ENCODE measurements at places on chromosomes 1 and 21. TPM values are rescaled to one million over a fixed set of nuclear protein-coding genes. Genes with fewer than 3 reads are reported as not detected.

Gene BGLAP
- 1.7 TPM for polyA plus RNA-seq

Gene BTG3
- 36.1 TPM for polyA plus RNA-seq

Gene CHD5
- 0.78 TPM for polyA plus RNA-seq

Gene RAP1GAP
- polyA plus RNA-seq: 22.5 TPM

Gene OR2G3
- not detected for polyA plus RNA-seq

Gene CR1L
- polyA plus RNA-seq: 0.78 TPM

Gene RIPPLY3
- polyA plus RNA-seq: 2.4 TPM

Gene ZBTB8A
- 16.4 TPM for polyA plus RNA-seq

Gene LCE1F
- polyA plus RNA-seq: not detected

Gene C1orf52
- polyA plus RNA-seq: 36.3 TPM

DNA sequence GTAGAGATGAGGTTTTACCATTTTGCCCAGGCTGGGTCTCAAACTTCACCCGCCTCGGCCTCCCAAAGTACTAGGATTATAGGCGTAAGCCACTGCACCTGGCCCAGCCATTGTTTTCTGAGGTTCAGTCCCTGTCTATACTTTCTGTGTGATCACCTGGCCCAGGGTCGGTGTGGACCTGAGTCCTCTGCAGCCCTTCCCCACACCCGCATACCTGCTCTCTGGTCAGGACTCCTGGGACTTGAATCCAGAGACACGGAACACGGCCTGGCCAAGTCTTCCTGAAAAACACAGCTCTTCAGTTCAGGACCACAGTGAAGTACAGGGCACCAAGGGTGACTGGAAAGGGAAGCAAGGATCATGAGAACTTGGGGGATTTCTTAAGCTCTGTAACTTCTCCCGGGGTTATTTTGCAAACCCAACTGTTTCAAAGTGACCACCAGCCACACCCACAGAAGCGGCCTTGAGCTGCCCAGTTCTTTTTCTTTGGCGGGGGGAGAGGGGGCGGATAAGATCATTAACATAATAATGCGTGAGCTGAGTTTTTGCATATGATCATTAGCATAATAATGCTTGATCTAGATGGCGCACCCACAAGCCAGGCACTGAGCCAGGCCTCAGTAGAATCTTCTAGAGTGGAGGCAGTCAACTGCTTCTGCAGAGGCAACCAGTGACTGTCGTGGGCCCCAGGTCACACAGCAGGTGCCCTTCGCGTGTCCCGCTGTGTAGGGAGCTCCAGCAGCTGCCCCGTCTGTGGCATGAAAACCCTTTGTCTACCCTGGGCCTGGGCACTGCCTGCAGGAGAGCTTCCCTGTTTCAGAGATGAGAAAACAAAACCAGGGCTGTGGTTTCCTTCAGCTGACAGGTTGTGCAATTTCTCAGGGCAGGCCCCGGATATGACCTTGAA, 1.7 kb upstream of the NADK start:
- no peak for DNase-seq

DNA sequence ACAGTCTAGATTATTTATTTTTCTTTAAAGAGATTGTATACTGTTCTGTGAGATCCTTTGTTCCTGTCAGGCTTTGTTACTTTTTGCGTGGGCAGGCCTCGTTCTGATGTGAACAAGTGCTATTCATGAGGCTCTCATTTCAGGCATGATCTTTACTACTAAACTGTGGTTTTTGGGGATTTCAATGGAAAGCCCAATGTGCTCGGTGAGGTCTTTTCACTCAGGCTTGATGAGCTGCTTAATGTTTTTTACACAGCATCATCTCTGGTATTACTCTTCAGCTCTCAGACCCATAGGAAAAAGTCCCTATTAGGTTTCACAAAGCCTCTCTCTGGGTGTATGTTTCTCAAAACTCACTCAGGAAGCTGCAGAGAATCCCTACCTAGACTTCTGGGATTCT, 419.4 kb downstream of the GPATCH2 start:
- DNase-seq: no peak

DNA sequence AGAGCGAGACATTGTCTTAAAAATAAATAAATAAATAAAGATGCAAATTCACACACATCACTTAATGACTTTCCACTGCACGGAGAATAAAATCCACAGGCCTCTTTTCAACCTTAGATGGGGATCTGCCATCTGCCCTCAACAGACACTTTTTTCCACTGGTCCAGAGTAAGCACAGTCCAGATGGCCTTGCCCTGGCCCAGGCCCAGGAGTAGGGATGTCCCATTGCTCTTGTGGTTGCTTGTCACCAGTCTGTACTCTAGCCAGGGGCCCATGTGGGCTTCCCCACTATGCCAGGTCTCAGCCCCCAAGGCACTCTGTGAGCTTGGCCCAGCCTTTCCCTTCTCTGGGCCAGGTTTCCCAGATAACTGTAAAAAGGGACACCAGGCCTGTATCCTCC, 17.4 kb downstream of the PLOD1 start:
- DNase-seq: no peak

DNA sequence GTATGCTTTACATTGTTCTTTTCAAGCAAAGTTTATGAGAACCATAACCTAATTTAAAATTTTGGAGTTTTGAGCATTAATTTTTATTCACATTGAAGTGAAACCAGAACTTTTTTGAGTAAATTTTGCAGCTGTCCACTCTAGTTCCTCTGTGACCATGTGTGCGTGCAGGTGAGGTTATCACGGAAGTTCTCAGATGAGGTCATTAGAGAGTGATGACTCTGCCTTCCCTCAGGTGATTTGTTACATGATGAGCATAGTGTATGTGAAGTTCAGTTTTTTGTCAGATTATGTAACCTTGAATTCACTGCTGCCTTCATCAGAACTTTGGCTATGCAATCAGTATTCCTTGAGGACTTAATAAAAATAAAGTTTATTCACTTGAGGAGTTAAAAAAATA, 828.2 kb downstream of the ADGRL2 start:
- no peak for DNase-seq

DNA sequence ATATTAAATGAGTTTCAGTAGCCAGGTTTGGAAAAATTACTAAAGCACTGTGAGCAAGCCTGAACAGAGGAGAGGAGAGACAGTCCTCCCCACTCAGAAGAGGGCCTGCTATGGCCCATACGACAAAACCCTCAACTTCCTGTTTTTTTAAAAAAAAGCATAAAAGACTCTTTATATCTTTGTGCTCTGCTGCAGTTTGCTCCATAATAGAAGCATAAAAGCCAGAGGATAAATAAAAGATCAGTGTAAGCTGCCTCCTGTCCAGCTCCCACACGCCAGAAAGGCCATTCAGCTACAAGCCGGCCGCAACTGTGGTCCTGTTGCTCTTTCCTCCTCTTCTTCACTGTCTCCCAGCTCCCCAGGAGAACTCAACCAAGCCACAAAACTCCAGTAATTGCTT, 37.8 kb downstream of the NID1 start:
- no peak for DNase-seq

GRCh38 chr1:85360730-85361493, 84.5 kb upstream of the BCL10 start:
- DNase-seq: no peak

DNA sequence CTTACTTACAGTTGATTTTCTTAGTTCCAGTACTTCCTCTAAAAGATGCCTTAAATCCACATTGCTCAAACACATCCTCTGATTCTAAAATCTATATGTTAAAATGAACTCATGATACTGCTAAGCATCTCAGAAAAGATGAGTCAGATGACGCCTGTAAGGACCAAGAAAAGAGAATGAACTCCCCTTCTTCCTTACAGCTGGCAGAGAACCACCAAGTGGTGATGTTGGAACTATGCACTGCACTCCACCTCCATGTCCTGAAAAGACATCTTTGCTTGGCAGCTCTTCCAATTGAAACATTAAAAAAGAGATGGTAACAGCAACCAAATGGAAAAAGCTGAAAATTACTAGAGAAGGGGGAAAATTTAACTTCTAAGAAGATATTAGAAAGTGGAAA, 648.8 kb downstream of the PTPRC start:
- no peak for DNase-seq

DNA sequence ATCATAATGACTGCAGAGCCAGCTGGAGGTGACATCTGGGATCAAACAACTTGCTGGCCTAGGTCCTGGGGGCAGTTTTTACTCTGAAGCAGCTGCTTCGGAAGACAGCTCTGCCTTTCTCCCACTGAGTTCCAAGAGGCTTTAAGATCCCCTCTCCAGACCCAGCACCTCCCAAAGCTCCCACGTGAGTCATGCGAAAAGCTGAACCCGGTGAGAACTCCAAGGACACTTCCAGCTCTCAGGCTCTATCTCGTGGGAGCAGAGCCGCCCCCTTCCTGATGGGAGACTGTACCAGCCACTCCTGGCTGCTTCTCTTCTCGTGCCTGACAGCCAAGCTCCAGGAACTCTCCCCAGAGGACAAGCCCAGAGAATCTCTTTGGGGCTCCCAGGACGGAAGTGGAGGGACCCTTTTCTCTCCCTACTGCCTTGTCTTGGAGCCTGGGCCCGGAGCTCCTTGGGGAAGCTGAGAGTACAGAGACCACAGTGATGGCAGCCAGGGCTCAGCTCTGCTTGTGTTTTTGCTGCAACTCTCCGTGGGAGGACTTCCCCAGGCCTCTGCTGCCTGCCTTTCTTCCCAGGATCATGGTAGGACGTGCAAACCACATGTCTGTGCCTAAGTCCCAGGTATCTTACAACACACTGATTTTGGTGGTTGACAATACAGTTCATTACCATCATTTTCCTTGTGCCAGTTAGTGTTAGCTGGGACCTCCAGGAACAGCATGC, 40.6 kb downstream of the STUM start:
- no peak for DNase-seq

- DNase-seq: no peak
Observed at GRCh38 chr21:44006017-44006619, 6.0 kb upstream of the TRAPPC10 start.

DNA sequence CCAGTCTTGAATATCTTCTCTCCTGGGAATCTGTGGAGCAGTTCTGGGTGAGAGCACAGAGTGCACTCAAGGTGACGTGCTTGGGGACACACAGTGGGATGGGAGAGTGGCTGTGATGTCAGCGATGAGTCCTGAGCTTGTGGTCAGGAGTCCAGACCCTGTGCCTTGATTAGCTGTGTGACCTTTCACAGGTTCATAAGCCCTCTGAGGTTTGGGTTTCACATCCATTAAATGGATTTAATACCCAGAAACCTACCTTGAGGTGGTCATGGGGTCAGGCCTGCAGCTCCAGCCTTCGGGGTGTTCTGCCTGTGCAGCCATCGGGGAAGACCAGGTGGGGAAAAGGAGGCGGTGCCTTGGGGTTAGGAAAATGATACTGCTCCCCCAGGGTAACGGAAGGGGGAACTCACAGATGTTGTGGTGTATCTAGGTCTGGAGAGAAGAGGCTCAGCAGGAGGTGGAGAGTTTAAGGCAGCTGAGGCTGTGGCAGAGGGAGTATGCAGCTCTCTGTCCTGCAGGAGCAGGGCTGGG, 38.5 kb upstream of the ETV3 start:
- DNase-seq: no peak

DNA sequence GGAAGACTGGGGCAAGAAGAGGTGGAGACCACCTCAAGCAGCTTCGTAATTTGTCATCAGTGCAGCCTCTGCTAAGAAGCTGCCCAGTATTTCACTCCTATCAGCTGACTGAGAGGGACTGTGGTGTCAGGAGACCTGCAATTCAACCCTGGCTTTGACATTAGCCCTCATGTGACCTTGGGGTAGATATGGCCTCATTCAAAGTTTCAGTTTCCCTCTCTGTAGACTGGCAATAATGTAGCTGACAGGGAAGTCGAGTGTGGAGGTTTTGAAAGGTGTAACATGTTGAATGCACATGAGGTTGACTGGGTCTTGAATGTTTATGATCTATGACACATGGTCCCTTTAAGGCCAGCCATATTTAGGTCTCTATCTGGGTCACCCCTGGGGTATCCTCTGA, 2.2 kb upstream of the SPRR4 start:
- no peak for DNase-seq

GRCh38 chr1:150083907-150084306, 16.3 kb downstream of the VPS45 start:
- no peak for DNase-seq

DNA sequence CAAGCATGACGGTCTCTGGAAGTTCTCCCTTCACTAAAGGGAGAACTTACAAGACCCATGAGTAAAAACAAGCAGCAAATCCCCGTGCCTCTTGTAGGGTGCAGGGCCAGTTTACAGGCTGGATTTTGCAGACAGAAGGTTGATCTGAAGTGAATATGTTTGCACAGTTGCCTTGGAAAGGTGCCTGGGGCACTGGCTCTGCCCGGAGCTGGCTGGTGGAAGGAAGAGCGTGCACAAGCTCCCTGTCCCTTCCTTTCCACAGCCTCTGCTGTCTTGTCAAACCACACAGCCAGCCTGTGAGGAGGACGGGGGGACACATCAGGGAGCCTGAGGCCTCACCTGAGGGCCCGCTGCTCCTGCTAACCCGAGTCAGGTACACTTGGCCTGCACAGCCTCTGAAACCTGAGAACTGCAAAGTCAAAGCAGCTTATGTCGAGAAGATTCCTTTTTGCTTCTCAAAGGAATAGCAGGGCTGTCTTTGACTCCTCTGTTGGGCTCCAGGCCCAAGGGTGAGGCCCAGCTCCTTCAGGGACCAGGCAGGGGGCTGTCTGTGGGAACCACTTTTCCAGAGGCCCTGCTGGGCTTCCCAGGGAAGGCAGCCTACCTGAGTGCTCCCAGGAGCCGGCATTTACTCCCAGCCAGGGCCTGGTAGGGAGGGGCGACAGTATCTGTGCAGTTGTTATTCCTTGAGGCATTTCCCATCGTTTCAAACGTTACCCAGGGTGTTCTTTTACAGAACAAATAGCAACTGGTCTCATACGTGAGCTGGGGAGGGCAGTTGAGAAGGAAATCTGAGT, 251.5 kb downstream of the SIPA1L2 start:
- DNase-seq: peak; percentile 65

GRCh38 chr1:11784993-11785769, 20.6 kb downstream of the MTHFR start:
- no peak for DNase-seq

- no peak for DNase-seq
Observed at GRCh38 chr1:905811-906599, 17.7 kb upstream of the SAMD11 start.

GRCh38 chr1:204649721-204650521, 35.6 kb downstream of the LRRN2 start:
- DNase-seq: no peak

DNA sequence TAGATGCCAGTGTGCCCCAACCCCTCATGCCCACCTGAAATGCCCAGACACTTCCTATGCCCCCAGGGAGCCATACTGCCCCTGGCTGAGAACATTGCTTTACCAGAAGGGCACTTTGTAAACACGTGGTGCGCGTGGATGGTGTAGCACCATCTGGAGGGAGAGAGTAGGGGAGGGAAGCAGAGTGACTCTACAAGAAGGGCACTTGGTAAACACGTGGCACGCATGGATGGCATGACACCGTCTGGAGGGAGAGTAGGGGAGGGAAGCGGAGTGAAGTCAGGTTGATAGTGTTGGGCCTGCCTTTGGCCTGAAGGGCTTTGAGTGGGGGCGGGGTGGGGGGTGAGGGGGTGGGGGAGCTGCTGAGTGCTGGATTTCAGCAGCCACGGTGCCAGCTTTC, 324.0 kb upstream of the VAMP3 start:
- no peak for DNase-seq

All from renal pelvis (tissue), 12 donors.